ENCODE measurements at places on chromosomes 16 and 17. TPM values are rescaled to one million over a fixed set of nuclear protein-coding genes. Genes with fewer than 3 reads are reported as not detected.

The AOC3 gene
- not detected for polyA plus RNA-seq

The TNFRSF13B gene
- polyA plus RNA-seq, result 10.6 TPM

The ZFPM1 gene
- polyA plus RNA-seq, result 0.22 TPM

The CIITA gene
- polyA plus RNA-seq, result 157 TPM

The CLEC18C gene
- not detected for polyA plus RNA-seq

The CCDC78 gene
- polyA plus RNA-seq, result not detected

DNA sequence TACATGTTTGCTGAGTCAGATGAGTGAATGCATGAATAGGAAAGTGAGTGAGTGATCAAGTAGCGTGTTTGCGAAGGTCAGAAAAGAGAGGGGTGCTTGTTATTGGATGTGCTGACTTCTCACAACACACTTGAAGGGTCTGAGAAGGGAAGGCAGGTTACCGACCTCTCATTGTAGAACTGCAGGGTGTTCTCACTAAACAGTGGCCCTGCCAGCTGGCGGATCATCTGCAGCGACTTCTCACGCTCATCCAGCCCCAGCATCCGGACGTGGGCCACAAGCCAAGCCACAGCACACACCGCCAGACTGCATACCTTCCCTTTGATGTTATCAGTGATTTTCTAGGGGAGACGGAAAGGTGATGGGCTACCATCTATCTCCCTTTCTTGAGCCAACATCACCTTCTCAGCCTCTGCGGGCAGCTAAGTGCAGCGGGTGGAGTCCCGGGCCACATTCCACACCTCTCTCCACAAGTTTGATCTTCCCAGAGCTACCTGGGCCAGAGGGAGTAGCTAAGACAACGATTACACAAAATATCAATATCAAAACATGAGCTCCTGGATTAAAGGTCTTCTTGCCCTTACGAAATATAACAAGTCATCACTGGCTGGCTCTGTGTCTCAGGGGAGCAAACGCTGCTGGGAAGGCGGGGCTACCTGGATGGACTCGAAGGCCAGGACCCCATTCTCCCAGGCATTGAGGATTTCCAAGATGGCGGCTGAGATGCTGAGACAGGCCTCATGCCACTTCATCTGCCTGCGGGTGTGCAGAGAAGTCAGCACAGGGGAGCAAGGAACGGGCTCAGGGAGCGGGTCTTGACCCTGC lies 11.0 kb downstream of the CSF3 start:
- peaks cover 3% of the 10 kb centered on the region for H3K4me1 ChIP-seq
- H3K36me3 ChIP-seq, result peaks cover 13% of the 10 kb centered on the region
- no peak for DNase-seq
- H3K4me3 ChIP-seq, result no peak overlapping the region

DNA sequence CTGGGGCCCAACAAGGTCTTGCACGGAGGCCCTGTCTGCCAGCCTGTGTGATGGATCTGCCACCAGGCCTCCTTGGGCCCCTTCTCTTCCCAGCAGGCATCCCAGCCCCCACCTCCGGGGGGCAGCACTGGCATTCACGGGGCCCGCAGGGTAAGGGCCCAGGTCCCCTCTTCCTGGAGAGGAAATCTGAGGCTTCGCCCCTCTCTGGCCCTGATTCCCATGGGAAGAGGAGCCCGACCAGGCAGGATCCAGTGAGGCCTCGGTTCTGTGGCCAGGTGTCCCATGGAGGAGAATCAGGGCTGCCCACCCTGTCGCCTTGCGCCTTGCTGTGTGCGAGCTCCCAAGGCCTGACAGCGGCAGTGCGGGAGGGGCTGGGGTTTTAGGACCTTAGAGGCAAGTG lies 48.4 kb downstream of the PDPK1 start:
- H3K4me3 ChIP-seq, result no peak overlapping the region
- DNase-seq, result no peak
- H3K27me3 ChIP-seq, result no peaks in the 10 kb centered on the region
- peaks cover 4% of the 10 kb centered on the region for H3K4me1 ChIP-seq

GRCh38 chr16:1890024-1890707 lies 18.2 kb upstream of the MEIOB start:
- no peak overlapping the region for H3K4me3 ChIP-seq
- H3K27ac ChIP-seq, result no peak overlapping the region
- no peaks in the 10 kb centered on the region for H3K36me3 ChIP-seq
- H3K27me3 ChIP-seq, result peaks cover 11% of the 10 kb centered on the region
- no peak for DNase-seq
- H3K4me1 ChIP-seq, result no peaks in the 10 kb centered on the region

- no peak overlapping the region for H3K4me3 ChIP-seq
- no peak for DNase-seq
- H3K27me3 ChIP-seq, result peaks cover 12% of the 10 kb centered on the region
- H3K4me1 ChIP-seq, result no peaks in the 10 kb centered on the region
- H3K36me3 ChIP-seq, result no peaks in the 10 kb centered on the region
- no peak overlapping the region for H3K27ac ChIP-seq
Observed at GRCh38 chr17:33135691-33136090, 144.0 kb downstream of the SPACA3 start.

- no peak overlapping the region for H3K4me3 ChIP-seq
- H3K27me3 ChIP-seq, result peaks cover 12% of the 10 kb centered on the region
- no peak for DNase-seq
- no peaks in the 10 kb centered on the region for H3K36me3 ChIP-seq
- H3K27ac ChIP-seq, result no peak overlapping the region
- H3K4me1 ChIP-seq, result no peaks in the 10 kb centered on the region
Observed at GRCh38 chr17:55318081-55318480, 53.3 kb downstream of the HLF start.

DNA sequence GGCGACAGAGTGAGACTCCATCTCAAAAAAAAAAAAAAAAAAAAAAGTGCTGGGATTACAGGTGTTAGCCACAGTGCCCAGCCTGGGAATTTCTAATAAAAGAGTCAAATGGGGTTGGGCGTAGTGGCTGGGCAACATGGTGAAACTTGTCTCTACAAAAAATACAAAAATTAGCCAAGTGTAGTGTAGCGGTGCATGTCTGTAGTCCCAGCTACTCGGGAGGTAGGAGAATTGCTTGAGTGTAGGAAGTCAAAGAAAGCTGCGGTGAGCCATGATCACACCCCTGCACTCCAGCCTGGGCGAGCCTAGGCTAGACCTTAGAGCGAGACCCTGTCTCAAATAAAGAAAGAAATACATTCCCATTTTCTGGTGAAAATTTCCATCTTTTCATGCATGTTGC lies 2.4 kb upstream of the UTS2R start:
- no peak for DNase-seq
- peaks cover 30% of the 10 kb centered on the region for H3K27me3 ChIP-seq
- no peaks in the 10 kb centered on the region for H3K36me3 ChIP-seq
- H3K4me3 ChIP-seq, result no peak overlapping the region

- H3K27me3 ChIP-seq, result no peaks in the 10 kb centered on the region
- no peak overlapping the region for H3K4me3 ChIP-seq
- H3K36me3 ChIP-seq, result peaks cover 12% of the 10 kb centered on the region
- no peak overlapping the region for H3K27ac ChIP-seq
Observed at GRCh38 chr16:88524274-88524972, 45.8 kb upstream of the ZC3H18 start.

GRCh38 chr17:61219460-61219859 lies 180.2 kb upstream of the TBX2 start:
- peaks cover 19% of the 10 kb centered on the region for H3K4me1 ChIP-seq
- H3K4me3 ChIP-seq, result no peak overlapping the region
- peak overlapping the region; percentile 63 for H3K27ac ChIP-seq
- H3K36me3 ChIP-seq, result no peaks in the 10 kb centered on the region
- no peaks in the 10 kb centered on the region for H3K27me3 ChIP-seq
- DNase-seq, result no peak

DNA sequence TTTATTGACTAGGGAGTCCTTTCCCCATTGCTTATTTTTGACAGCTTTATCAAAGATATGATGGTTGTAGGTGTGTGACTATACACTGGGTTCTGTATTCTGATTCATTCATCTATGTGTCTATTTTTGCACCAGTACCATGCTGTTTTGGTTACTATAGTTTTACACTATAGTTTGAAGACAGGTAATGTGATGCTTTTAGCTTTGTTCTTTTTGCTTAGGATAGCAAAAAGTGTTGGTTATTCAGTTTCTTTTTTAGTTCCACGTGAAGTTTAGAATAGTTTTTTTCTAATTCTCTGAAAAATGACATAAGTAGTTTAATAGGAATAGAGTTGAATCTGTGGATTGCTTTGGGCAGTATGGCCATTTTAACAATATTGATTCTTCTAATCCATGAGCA lies 50.1 kb downstream of the NACA2 start:
- peaks cover 20% of the 10 kb centered on the region for H3K27me3 ChIP-seq
- no peaks in the 10 kb centered on the region for H3K4me1 ChIP-seq
- no peak for DNase-seq
- H3K4me3 ChIP-seq, result no peak overlapping the region

DNA sequence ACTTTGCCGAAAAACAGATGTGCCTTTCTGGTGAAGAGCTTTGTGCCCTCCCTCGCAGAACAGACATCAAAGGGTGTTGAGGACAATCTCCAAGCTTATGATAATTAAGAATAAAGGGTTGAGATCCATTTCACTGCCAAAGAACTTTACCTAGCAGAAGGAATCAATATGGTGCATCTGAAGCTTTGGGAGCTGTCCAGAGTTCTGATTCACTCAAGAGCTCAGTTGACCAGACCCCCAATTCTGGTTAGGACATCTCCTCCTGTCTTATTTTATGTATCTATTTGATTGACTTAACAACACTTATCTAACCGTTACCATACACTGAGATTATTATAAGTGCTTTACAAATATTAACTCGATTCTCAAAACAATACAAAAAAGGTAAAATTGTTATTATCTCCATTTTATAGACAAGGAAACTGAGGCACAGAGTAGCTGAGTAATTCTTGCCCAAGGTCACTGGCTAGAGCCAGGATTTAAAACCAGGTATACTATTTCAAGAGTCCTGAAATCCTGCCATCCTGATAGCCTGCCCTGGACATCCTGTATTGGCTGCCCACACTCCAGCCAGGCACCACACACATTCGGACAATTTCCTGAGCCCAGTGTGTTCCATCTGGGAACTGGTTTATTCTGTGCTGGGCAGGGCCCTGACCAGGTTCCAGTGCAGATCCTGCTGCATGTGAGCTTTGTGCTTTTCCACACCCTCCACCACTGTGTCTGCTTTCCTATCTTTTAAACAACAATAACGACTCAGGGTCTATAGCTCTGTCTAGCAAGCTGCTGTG lies 29.8 kb downstream of the PITPNM3 start:
- no peak for DNase-seq
- H3K4me3 ChIP-seq, result no peak overlapping the region
- H3K36me3 ChIP-seq, result no peaks in the 10 kb centered on the region
- no peak overlapping the region for H3K27ac ChIP-seq
- H3K4me1 ChIP-seq, result no peaks in the 10 kb centered on the region
- peaks cover 5% of the 10 kb centered on the region for H3K27me3 ChIP-seq

GRCh38 chr16:88286301-88286923 lies 96.3 kb upstream of the ZNF469 start:
- H3K4me3 ChIP-seq, result no peak overlapping the region
- no peaks in the 10 kb centered on the region for H3K4me1 ChIP-seq
- DNase-seq, result no peak
- no peak overlapping the region for H3K27ac ChIP-seq
- H3K27me3 ChIP-seq, result no peaks in the 10 kb centered on the region

DNA sequence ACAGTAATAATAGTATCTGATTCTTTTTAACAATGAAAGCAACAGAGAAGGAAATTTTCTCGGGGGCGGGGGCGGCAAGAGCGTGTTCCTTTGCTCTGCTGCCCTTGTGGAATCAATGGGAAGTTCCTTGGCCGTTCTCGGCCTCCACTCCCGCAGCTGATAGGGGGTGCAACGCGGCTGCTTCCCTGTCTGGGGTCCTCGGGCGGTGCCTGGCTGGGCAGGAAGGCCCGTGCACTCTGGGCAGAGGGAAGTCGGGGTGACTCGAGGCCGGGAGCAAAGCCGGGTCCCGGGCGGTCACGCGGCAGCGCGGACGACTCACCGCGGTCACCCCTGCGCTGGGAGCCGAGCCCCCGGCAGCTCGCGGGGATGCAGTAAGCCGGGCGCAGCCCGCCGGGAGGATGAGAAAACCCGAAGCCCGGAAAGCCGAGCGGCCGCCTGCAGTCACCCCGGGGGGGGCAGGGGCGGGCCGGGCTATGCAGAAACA lies 2.5 kb downstream of the TUBB3 start:
- peaks cover 34% of the 10 kb centered on the region for H3K4me1 ChIP-seq
- H3K4me3 ChIP-seq, result peak overlapping the region; percentile 68
- no peak overlapping the region for H3K27ac ChIP-seq
- H3K36me3 ChIP-seq, result no peaks in the 10 kb centered on the region
- no peak for DNase-seq

- no peak overlapping the region for H3K27ac ChIP-seq
- H3K4me3 ChIP-seq, result no peak overlapping the region
- no peak for DNase-seq
- H3K36me3 ChIP-seq, result peaks cover 6% of the 10 kb centered on the region
Observed at GRCh38 chr16:9402293-9402860, 310.9 kb downstream of the HAPSTR1 start.

DNA sequence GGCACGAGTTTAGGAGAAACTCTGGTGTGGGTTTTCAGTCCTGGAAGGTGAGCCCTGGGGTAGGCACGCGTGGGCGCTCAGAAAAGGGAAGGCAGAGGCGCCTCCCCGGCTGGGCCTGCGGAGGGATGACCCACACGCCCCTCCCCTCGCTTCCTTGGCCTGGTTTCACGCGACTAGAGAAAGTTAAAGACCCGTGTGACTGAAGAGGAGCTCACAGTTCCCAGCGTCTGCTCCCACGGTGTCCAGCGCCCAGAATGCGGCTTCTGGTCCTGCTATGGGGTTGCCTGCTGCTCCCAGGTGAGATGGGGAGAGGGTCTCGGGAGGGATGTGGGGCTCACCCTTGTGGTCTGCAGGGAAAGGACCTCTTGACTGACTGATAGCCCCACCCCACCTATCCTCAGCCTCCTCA lies at the start of gene CD300LG:
TSS of gene CD300LG (plus strand) at position 214 of the 409 bp plus-strand sequence. CDS start at position 255, 41 bp downstream.
- H3K36me3 ChIP-seq, result peaks cover 13% of the 10 kb centered on the region
- peaks cover 6% of the 10 kb centered on the region for H3K4me1 ChIP-seq
- DNase-seq, result no peak
- no peak within 1 kb of the TSS for H3K4me3 ChIP-seq
